Activated CD4-positive, alpha-beta T cell treated with anti-CD3 and anti-CD28 coated beads for 36 hours (primary cell): ENCODE measurements at places on chromosomes 5 and 9. TPM values are rescaled to one million over a fixed set of nuclear protein-coding genes. Genes with fewer than 3 reads are reported as not detected.

The SLC4A9 gene
- 0.21 TPM for total RNA-seq

The KLHL3 gene
- total RNA-seq = 6.8 TPM

The MSX2 gene
- not detected for total RNA-seq

The PTPN3 gene
- total RNA-seq = 0.46 TPM

The ZNF782 gene
- 4.8 TPM for total RNA-seq

The PLEKHG4B gene
- 0.23 TPM for total RNA-seq

The PCDHGC4 gene
- total RNA-seq = not detected

The FABP6 gene
- total RNA-seq = not detected

The DMGDH gene
- total RNA-seq = 0.50 TPM

The GCNT4 gene
- total RNA-seq = 2.1 TPM

The PCDHAC2 gene
- total RNA-seq = not detected

The IDNK gene
- total RNA-seq = 4.6 TPM

The FEM1C gene
- 15.8 TPM for total RNA-seq

The MOB3B gene
- total RNA-seq = 0.88 TPM

The PTGDS gene
- total RNA-seq = not detected

The IL33 gene
- total RNA-seq = not detected

The NDFIP1 gene
- 86.7 TPM for total RNA-seq

The AGXT2 gene
- total RNA-seq = not detected

The TRIM41 gene
- 30.7 TPM for total RNA-seq

The INSL4 gene
- not detected for total RNA-seq

The ATP10B gene
- total RNA-seq = not detected

The PCDHGA12 gene
- 0.07 TPM for total RNA-seq

The CDC25C gene
- total RNA-seq = 15.9 TPM

The MYO10 gene
- total RNA-seq = 0.28 TPM

The SPATA31D4 gene
- total RNA-seq = not detected

The GRIN3A gene
- total RNA-seq = not detected

The ELOVL7 gene
- total RNA-seq = 0.85 TPM

The CDC14B gene
- 1.1 TPM for total RNA-seq

The EFNA5 gene
- total RNA-seq = not detected
